Gastroesophageal sphincter (tissue), 4 donors: ENCODE measurements at places on chromosomes 1 and 21.

DNA sequence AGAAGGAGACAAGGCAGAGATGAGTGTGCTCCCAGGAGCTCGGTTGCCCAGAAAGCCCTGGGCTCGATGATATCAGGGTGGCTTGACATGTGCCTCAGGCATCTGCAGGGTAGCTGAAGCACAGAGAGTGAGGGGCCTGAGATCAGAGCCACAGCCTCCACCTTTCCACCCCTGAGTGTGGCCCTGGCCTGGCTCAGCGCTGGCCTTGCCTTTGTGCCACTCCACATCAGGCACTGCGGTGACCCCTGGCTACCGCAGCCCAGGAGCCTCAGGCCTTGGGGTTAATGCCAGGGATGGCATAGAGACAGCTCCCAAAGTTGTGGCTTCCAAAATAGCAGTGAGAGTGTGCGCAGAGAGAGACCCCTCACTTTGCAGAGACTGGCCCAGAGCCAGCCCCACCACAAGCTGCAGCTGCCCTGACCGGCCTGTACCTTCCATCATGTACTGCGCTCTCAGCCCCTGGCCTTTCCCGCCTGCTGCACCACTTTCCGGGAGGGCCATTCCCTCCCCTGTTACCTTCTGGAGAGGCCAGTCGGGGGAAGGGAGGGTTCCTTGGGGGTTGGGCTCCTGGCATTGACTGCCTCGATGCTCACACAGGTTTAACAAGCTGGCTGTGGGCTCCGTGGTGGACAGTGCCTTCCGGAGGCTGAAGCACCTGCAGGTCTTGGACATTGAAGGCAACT, 19.5 kb downstream of the PODN start:
- H3K27me3 ChIP-seq = no peaks in the 10 kb centered on the region
- no peak overlapping the region for H3K4me3 ChIP-seq
- no peak for ATAC-seq
- peaks cover 3% of the 10 kb centered on the region for H3K4me1 ChIP-seq
- H3K36me3 ChIP-seq = no peaks in the 10 kb centered on the region

DNA sequence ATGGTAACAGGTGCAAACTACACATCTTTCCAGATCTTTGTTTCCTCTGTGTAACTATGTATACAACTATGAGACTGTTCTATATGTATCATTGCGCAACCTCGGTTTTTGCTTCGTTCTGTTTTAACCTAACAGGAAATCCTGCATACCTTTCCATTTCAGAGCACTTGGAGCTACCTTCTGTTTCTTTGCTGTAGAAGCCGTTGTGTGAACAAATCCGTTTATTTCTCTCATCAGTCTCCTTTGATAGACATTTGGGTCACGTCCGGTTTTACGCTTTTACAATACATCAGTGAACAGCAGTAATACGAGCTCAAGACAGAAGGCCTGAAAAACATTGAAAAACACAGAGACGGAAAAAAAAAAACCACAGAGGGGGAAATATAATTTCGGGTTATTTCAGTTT, 10.5 kb downstream of the ATP5IF1 start:
- peak overlapping the region; percentile 86 for H3K27ac ChIP-seq
- peaks cover 15% of the 10 kb centered on the region for H3K4me1 ChIP-seq
- no peaks in the 10 kb centered on the region for H3K36me3 ChIP-seq
- H3K27me3 ChIP-seq = no peaks in the 10 kb centered on the region

DNA sequence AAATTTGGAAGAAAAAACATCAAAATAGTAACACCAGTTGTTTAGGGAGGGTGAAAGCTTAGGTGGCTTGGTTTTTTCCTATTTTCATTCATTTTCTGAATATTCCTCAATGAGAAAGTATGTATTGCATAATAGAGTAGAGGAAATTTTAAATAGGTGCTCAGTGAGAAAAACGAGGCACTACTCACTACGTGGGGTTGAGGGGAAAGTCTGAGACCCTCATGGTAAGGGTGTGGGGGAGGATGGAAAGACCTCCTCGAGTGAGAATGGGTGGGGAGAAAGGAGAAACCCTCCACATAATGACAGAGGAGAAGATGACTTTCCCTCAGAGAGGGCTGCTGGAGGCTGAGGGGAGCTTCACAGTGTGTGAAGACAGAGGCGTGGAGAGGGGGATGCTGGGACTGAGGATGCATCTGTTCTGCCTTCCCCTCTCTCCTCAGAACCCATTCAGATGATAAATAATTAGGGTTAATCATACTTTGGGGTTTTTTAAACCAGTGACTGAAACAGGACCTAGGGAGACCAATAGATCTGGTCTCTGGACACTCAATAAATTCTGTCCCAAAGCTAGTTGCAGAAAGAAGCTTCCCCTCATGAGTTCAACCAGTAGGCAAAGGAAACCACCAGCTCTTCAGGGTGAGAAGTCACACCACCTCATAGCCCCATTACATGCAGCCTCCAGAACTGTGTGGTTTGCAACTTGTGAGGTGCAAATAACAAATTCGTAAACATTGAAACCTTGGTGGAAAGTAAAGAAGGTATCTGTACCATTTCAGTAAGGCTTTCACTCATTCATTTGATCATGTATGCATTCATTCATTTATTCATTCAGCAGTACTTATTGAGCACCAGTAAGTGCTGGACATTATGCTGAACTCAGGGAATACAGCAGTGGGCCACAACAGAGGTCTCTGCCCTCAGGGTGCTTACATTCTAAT, 17.1 kb downstream of the SLAMF7 start:
- no peaks in the 10 kb centered on the region for H3K4me1 ChIP-seq
- H3K4me3 ChIP-seq = no peak overlapping the region
- no peaks in the 10 kb centered on the region for H3K27me3 ChIP-seq
- H3K36me3 ChIP-seq = no peaks in the 10 kb centered on the region

- no peak for ATAC-seq
- peaks cover 82% of the 10 kb centered on the region for H3K36me3 ChIP-seq
- no peak overlapping the region for H3K4me3 ChIP-seq
Observed at GRCh38 chr1:27821761-27822315, 8.7 kb upstream of the PPP1R8 start.

DNA sequence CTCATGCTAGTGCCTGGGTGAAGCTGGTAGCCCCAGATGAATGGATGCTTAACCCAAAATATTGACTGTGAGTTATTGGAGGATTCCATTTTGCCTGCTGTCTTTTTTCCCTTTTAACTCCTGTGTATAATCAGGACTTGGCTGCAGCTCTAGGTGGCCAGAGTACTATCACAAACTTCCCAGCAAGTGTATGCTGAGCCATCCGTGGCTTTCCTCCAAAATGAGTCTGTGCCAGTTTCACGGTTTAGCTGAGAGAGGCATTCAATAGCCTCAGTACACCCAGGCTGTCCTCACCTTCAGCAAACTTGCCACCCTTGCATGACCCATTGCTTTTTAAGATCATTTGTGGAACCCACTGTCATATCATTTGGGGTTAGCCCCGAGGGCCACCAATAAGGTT, 5.3 kb upstream of the DPT start:
- H3K36me3 ChIP-seq = no peaks in the 10 kb centered on the region
- H3K27ac ChIP-seq = no peak overlapping the region
- no peak overlapping the region for H3K4me3 ChIP-seq
- H3K4me1 ChIP-seq = peaks cover 31% of the 10 kb centered on the region
- ATAC-seq = no peak

DNA sequence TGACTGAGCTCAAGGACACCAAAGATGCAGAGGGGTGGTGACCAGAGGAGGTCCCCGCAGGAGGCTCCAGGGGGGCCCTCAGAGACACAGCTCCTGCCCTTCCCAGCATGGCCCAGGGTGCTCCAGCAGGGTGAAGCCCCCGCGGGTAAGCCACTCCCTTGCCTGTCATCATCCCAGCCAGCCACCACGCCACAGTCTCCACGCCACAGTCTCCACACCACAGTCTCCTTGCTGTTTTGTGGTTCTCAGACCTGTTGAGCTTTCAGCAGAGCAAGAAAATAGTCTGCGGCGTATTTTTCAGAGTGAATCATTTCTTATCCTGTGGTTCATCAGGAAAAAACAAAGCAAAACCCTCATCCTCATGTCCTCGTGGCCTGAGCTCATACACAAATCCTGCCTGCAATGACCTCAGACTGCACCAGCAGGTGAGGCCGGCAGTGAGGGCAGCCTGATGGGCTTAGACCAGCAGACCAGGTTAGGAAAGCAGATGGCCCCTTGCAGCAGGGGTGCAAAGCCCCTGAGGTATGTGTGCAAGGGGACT, 25.7 kb upstream of the ABCG1 start:
- no peaks in the 10 kb centered on the region for H3K36me3 ChIP-seq
- H3K27ac ChIP-seq = no peak overlapping the region

DNA sequence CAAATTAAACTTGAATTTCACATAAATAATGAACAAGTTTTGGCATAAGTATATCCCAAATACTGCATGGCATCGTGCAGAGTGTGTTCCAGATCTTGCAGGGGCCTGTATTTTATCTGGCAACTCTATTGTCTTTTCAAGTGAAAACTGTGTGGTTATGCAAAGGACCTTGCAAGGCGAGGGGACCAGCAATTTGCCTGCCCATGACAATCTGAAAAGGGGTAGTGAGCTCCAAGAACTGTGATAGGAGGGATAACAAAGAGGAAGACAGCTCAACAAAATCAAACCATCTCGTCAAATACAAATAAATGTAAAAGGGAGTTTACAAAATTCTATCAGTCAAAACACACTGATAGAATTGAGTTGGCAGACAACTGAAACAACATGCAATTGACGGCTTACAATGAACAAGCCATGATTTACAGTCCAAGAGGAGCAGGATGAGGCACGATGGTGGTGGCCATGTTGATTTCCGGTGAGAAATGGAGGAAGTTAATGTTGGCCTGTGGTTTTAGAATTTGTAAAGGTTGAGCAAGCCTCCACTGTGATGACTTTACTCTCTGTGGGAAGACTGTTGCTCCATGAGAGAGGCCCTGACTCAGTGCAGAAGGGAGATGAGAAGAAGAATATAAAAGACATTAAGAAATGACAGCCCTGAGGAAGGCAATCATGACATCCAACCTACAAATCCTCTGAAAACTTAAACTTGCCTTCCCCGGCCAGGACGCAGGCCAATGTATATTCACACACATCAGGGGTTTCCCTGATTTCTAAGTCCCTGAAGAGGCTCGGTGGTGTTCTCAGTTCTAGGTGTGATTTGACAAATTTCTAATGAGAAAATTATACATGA, 132.2 kb downstream of the ADSS2 start:
- peaks cover 4% of the 10 kb centered on the region for H3K4me1 ChIP-seq
- H3K27me3 ChIP-seq = no peaks in the 10 kb centered on the region
- H3K36me3 ChIP-seq = no peaks in the 10 kb centered on the region
- peak; percentile 27 for ATAC-seq
- no peak overlapping the region for H3K4me3 ChIP-seq

GRCh38 chr1:159959451-159959850, 5.4 kb upstream of the SLAMF9 start:
- no peaks in the 10 kb centered on the region for H3K4me1 ChIP-seq
- ATAC-seq = peak; percentile 26
- no peaks in the 10 kb centered on the region for H3K36me3 ChIP-seq

- peaks cover 3% of the 10 kb centered on the region for H3K36me3 ChIP-seq
- no peaks in the 10 kb centered on the region for H3K4me1 ChIP-seq
- H3K4me3 ChIP-seq = peak overlapping the region; percentile 71
- ATAC-seq = no peak
- no peaks in the 10 kb centered on the region for H3K27me3 ChIP-seq
Observed at GRCh38 chr1:36305915-36306209, 306 bp upstream of the SH3D21 start.
